Endothelial cell (in vitro differentiated cells): ENCODE measurements at places on chromosomes 11 and 22. TPM values are rescaled to one million over a fixed set of nuclear protein-coding genes. Genes with fewer than 3 reads are reported as not detected.

- H3K4me3 ChIP-seq = no peak overlapping the region
- H3K27ac ChIP-seq = no peak overlapping the region
- no peak for DNase-seq
- H3K36me3 ChIP-seq = no peaks in the 10 kb centered on the region
- no peaks in the 10 kb centered on the region for H3K27me3 ChIP-seq
These were observed 703.3 kb upstream of the CCDC179 start for GRCh38 chr11:23563591-23563990.

DNA sequence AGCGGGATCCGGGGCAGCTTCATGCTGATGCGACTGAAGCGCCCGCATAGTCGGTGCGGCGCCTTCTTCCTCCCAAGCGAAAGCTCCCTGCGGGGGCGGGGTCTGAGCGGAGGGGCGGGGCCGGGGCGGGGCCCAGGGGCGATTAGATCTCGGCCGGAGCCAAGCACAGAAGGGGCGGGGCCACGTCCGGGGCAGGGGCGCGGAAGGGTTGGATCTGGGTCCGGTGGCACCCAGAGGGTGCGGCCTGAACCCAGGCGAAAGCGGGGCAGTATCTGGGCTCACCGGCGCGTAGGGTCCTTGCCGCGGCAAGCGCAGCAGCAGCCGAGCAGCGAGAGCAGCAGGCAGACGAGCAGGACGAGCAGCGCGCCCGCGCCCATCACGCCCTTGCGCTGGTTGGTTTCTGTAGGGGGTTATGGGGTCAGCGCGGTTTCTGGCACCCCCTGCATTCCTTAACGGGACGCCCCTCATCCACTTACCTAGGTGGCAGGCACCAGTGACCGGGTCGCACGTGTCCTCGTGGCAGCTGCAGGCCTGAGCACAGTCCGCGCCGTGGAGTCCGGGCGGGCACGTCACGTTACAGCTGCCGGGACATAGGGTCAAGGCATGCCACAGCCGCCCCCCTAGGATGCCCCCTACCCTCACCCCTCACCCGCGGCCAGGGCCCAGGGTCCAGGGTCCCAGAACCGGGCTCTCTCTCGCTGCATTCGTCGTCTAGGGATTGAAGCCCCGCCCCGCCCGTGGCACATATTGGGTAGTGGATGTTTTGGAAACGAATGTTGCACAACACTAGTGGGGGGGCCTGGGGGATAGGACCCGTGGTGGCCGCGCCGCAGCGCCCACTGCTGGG lies 8.1 kb downstream of the SCARF2 start:
- peaks cover 6% of the 10 kb centered on the region for H3K36me3 ChIP-seq
- peak; percentile 58 for DNase-seq
- H3K4me3 ChIP-seq = peak overlapping the region; percentile 73

GRCh38 chr11:870127-870413 lies 27.4 kb downstream of the TSPAN4 start:
- H3K27me3 ChIP-seq = peaks cover 14% of the 10 kb centered on the region
- H3K36me3 ChIP-seq = peaks cover 5% of the 10 kb centered on the region
- H3K27ac ChIP-seq = no peak overlapping the region
- no peak overlapping the region for H3K4me3 ChIP-seq

The BIRC3 gene
- 0.08 TPM for total RNA-seq
